ENCODE measurements at places on chromosomes 1 and 21. TPM values are rescaled to one million over a fixed set of nuclear protein-coding genes. Genes with fewer than 3 reads are reported as not detected.

The GCSAML gene
- not detected for total RNA-seq

The FMOD gene
- 12.1 TPM for total RNA-seq

The IFI44L gene
- total RNA-seq: not detected

- no peaks in the 10 kb centered on the region for H3K4me1 ChIP-seq
- no peak overlapping the region for H3K27ac ChIP-seq
- H3K27me3 ChIP-seq: no peaks in the 10 kb centered on the region
- no peaks in the 10 kb centered on the region for H3K36me3 ChIP-seq
- DNase-seq: no peak
These were observed 399.9 kb downstream of the DSCAM start for GRCh38 chr21:40447016-40447415.

- H3K27me3 ChIP-seq: no peaks in the 10 kb centered on the region
- H3K4me1 ChIP-seq: peaks cover 50% of the 10 kb centered on the region
- no peak overlapping the region for H3K4me3 ChIP-seq
These were observed 29.6 kb downstream of the DUSP10 start for GRCh38 chr1:221712198-221712684.

GRCh38 chr1:63046539-63046938, 262.6 kb downstream of the ATG4C start:
- no peak overlapping the region for H3K4me3 ChIP-seq
- DNase-seq: no peak
- H3K4me1 ChIP-seq: no peaks in the 10 kb centered on the region
- H3K36me3 ChIP-seq: no peaks in the 10 kb centered on the region
- no peak overlapping the region for H3K27ac ChIP-seq
- H3K27me3 ChIP-seq: no peaks in the 10 kb centered on the region

DNA sequence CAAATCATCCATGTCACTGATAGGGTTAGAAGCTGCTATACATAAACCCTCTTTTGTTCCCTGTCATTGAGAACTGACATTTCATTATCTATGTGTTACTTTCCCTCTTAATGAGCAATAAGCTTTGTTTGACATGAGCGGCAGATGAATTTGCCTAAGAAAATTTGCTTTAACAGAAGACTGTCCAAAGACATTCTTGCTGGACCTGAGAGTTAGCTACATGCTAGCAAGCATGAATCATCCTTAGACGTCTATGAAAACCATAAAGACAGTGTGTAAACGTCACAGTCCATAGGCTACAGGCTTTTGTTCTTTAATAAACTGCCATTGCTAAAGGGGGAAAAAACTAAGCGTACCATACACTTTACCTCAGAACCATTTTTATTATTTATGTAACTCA, 73.1 kb downstream of the TNFSF4 start:
- peak; percentile 39 for DNase-seq
- H3K36me3 ChIP-seq: no peaks in the 10 kb centered on the region
- H3K27ac ChIP-seq: no peak overlapping the region
- no peaks in the 10 kb centered on the region for H3K27me3 ChIP-seq
- H3K4me3 ChIP-seq: no peak overlapping the region
- no peaks in the 10 kb centered on the region for H3K4me1 ChIP-seq

GRCh38 chr21:37017951-37018679, 11.6 kb downstream of the RIPPLY3 start:
- H3K36me3 ChIP-seq: no peaks in the 10 kb centered on the region
- no peak overlapping the region for H3K4me3 ChIP-seq
- DNase-seq: no peak
- no peaks in the 10 kb centered on the region for H3K27me3 ChIP-seq

DNA sequence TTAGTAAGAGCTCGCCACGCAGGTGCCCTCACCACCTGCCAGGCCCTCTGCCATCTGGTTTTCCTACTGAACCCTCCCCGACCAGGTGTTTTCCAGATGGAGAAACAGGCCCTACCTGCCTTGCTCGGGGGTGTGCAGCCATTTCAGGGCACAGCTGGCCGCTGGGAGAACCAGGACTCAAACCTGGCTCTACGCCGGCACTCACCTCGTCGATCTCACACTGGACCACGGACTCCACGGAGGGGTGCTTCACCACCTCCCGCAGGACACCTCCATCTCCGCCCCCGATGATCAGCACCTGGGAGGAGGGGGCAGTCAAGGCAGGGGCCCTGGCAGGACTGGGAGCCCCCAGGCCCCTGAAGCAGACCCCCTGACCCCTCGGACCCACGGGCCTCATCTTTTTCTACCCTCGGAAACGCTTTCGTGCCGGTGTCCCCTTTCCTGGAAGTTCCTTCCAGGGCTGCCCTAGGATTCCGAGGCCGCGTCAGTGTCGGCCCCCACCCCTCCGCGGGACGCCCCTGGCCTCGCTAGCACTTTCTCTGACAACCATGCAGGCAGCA, 1.1 kb downstream of the SRM start:
- H3K4me3 ChIP-seq: peak overlapping the region; percentile 85
- no peak overlapping the region for H3K27ac ChIP-seq
- 0 out of 2 replicates have a peak, but pooled peaks cover 3% of the 10 kb centered on the region for H3K36me3 ChIP-seq
- DNase-seq: peak; percentile 32
- no peaks in the 10 kb centered on the region for H3K27me3 ChIP-seq

DNA sequence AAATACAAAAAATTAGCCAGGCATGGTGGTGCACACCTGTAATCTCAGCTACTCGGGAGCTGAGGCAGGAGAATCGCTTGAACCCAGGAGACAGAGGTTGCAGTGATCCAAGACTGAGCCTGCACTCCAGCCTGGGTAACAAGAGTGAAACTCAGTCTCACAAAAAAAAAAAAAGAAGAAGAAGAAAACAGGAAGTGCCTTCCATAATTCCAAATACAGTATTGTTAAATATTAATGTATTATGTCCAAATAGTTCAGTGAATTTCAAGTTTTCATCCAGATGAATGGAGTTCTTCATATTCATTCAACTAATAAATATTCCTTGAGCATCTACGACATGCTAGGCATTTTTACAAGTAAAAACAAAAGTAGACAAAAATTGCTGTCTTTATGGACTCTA, 33.3 kb downstream of the PLEKHO1 start:
- DNase-seq: no peak
- no peak overlapping the region for H3K4me3 ChIP-seq
- H3K27ac ChIP-seq: no peak overlapping the region
- no peaks in the 10 kb centered on the region for H3K36me3 ChIP-seq
- H3K4me1 ChIP-seq: peaks cover 16% of the 10 kb centered on the region

- DNase-seq: peak; percentile 67
- peaks cover 12% of the 10 kb centered on the region for H3K4me1 ChIP-seq
- H3K27me3 ChIP-seq: no peaks in the 10 kb centered on the region
- no peaks in the 10 kb centered on the region for H3K36me3 ChIP-seq
- H3K27ac ChIP-seq: no peak overlapping the region
These were observed 42.2 kb downstream of the H3-3A start for GRCh38 chr1:226104671-226105121.

Data from GM23248 (cell line).